ENCODE measurements at places on chromosomes 16 and 17.

- DNase-seq: no peak
These were observed 169.9 kb downstream of the SPECC1 start for GRCh38 chr17:20179041-20179440.

- DNase-seq: no peak
These were observed 232.1 kb downstream of the STX8 start for GRCh38 chr17:9343516-9343915.

DNA sequence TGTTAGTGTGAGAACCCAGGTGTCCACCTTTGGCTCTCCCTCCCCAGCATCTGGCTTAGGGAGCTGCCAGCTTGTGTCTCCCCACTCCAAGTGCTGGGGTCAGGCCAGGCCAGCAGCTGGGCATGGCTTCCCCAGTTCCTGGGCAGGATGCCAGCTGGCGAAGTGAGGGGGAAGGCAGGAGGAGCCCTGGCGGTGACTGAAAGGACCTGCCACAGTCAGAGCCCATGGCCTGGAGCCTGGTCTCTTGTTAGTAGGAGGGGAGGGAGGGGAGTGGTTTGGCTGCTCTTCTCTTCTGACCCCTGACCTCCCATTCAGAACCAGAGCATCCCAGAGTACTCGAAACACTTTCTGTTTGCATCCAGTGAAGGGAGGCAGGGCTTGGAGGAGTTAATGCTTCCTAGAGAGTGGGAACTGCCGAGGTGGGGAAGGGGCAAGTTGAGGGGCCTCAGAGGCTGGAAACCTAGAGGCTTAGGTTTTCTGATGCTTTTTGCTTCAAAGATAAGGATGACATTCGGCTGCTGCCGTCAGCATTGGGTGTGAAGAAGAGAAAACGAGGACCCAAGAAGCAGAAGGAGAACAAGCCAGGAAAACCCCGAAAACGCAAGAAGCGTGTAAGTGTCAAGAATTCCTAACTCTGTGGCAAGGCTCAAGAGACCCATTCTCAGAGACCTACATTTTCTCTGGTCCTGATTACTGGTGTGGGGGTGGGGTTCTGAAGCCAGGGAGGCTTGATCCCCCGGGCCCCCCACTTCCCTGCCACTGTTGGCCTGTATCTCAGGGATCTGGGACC, 772 bp downstream of the CHD3 start:
- peak; percentile 98 for DNase-seq

DNA sequence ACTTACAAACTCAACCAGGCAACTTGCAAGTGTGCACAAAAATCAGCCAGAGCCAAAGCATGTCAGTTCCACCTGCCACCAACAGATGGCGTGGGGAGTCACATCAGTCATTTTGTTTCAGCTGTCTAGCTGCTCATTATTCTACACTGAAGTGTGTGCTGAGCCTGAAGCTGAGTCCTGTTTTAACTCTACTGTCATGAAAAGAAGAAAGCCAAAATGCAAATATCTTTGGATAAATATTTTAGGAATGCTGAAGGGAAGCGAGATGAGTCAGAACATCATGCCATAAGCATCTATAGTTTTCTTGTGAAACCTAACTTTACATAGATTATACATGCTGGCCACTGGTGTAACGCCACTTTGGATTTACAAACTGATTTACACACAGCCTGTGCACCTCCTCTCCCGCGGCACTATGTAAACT, 172.6 kb downstream of the CDK5R1 start:
- peak; percentile 69 for DNase-seq

GRCh38 chr17:40864661-40865390, 2.2 kb downstream of the KRT12 start:
- no peak for DNase-seq

- no peak for DNase-seq
These were observed 27.0 kb upstream of the MPRIP start for GRCh38 chr17:17015230-17015629.

DNA sequence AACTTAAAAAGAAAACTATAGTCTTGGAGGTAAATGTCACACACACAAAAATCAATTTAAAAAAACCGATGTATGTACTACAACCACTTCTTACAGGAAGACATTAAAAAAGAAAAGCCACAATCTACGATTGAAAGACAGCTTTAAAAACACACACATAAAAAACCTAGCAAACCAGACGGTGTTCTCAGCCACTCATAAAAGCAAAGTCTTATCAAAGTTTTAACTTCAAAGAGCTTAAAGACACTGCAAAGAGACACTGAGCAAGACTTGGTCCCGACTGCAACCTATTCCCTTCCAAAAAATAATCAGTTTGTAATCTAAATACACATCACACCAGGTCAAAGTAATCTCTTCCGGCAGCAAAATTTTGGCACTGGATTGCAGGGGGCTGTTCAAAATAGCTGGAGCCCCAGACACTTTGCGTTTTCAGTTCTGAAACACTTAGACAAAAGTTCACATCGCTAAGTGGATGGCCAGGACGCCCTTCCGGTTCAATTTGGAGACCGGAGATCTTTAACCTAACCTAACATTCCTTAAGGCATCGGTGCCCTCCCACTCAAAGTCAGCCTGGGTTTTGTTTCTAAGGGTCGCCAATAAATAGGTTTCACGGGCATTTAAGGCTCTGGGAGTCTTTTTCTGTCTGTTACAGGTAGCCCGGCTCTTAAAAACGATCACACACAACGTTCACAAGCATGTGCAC, 2.6 kb downstream of the ZCCHC14 start:
- no peak for DNase-seq

DNA sequence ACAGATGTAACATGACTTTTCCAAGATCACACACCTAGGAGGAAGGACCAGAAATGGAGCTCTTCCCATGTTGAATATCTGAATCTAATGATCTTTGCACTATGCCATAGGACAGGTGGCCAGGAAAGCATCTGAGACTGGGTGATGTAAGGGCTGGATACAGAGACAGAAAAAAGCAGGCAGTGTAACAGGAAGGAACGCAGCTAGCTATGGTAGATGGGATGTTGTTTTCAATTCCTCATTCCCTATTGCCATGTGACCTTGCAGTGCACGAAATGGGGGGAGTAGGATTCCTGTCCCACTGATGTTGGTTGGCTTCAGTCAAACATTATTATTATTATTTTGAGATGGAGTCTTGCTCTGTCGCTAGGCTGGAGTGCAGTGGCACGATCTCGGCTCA, 3.7 kb upstream of the NPIPB15 start:
- no peak for DNase-seq

- peak; percentile 84 for DNase-seq
These were observed 8.8 kb upstream of the CNOT1 start for GRCh38 chr16:58638148-58639036.

GRCh38 chr17:73697872-73698271, 53.6 kb upstream of the SDK2 start:
- no peak for DNase-seq

GRCh38 chr16:13118091-13118490, 216.7 kb downstream of the SHISA9 start:
- no peak for DNase-seq

DNA sequence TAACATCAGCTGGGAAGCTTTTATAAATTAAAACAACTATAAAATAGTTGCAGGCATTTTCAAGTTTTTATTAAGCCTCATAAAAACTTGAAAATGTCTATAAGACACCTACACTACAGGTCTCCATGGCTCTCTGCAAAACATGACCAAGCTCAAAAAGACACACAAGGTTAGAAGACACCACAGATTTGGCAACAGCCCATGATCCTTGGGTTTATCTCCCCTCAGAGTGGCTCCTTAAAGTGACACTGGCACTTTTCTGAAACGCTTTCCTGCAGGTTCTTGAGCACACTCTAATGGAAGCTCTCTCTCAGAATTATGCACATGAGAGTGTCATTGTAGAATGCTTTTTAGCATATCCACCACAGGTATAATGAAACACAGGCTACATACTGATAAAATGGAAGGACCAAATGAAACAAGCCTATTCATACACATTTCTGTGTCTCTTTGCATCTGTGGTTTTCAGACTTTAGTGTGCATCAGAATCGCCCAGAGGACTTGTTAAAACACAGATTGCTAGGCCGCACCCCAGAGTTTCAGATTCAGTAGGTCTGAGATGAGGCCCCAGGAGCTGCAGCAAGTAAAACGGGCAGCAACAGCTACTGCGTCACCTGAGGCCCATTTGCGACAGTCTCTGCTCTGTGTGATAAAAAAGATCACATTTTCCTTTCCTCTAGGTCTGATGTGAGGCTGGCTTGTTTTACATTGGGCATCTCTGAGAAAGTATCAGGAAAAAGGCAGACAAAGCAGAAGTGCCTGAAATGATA, 75.0 kb upstream of the WSB1 start:
- DNase-seq: no peak

DNA sequence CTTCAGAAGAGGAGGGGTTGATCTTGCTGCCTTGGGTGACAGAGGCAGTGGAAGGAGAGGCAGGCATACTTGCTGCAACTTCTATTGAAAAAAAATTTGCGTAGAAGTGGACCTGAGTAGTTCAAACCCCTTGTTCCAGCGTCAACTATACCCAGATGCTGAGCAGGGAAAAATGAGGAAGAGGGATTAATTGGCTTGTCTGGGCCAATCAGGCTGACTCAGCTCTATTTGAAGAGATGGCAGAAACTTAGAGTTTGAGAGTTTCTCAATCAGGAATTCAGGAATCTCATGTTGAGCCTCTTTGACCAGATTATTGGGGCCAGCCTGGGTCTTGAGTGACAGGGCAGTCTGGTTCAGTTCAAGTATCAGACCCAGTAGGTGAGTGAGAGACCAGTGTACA, 17.6 kb downstream of the CASC3 start:
- DNase-seq: no peak
